ENCODE measurements at places on chromosomes 6 and 20.
A peak's percentile ranks its signal among the peaks of the same experiment; 100 is the strongest.

DNA sequence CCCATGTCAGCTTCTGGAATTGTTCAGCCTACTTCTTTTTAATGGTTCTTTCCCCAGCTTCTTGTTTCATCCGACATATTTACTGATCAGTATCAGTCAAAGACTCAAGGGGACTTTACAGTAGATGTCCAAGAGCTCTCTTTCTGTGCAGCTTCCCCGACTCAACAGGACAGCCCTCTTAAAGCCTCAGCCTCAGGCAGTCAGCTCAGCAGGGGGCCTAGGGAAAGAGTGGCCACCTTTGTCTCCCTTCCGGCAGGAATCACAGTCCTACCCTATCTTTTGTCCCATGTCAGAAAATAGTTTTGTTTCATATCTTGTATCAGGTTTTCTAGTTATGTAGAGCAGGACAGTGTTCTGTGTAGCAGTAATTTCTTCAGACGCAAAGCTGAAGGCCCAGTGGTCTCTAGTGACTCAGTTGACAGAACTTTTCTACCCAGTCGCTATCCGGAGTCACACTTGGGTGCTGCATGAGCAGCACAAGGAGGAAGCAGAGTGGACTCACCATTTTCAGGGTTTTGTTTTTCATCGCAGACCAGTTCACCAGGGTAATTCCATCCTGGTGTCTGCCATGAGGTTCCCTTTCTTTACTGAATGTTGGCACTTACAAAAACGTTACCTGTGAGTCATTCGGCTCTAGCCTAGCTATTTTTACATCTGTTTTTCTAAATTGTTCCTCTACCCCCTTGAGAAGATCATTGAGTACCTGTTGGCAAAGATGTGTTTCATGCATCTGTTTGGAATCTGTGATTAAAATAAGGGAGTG lies 47.7 kb downstream of the SPATA2 start:
- peaks cover 4% of the 10 kb centered on the region for H3K36me3 ChIP-seq
- H3K4me3 ChIP-seq = no peak overlapping the region
- H3K4me1 ChIP-seq = peaks cover 38% of the 10 kb centered on the region
- no peaks in the 10 kb centered on the region for H3K27me3 ChIP-seq
- H3K27ac ChIP-seq = peak overlapping the region; percentile 72

DNA sequence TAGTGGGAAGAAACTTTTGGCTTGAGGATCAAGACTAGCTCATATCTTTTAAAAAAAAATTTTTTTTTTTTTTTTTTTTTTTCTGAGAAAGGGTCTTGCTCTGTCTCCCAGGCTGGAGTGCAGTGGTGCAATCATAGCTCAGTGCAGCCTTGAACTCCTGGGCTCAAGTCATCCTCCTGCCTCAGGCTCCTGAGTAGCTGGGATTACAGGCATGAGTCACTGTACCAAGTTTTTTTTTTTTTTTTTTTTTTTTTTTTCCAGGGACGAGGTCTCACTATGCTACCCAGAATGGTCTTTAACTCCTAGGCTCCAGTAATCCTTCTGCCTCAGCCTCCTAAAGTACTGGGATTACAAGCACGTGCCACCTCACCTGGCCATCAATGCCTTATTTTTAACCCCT lies 27.9 kb downstream of the GCLC start:
- DNase-seq = no peak
- no peak overlapping the region for H3K27ac ChIP-seq
- no peaks in the 10 kb centered on the region for H3K27me3 ChIP-seq
- H3K4me1 ChIP-seq = peaks cover 11% of the 10 kb centered on the region
- no peak overlapping the region for H3K4me3 ChIP-seq

GRCh38 chr20:44014807-44015732 lies 100.4 kb downstream of the TOX2 start:
- H3K4me1 ChIP-seq = no peaks in the 10 kb centered on the region
- no peaks in the 10 kb centered on the region for H3K27me3 ChIP-seq
- H3K4me3 ChIP-seq = no peak overlapping the region

- no peak for DNase-seq
- no peaks in the 10 kb centered on the region for H3K27me3 ChIP-seq
- H3K4me1 ChIP-seq = peaks cover 92% of the 10 kb centered on the region
- no peak overlapping the region for H3K4me3 ChIP-seq
- no peaks in the 10 kb centered on the region for H3K36me3 ChIP-seq
Measured at GRCh38 chr20:31675828-31676608, 38.3 kb downstream of the COX4I2 start.

DNA sequence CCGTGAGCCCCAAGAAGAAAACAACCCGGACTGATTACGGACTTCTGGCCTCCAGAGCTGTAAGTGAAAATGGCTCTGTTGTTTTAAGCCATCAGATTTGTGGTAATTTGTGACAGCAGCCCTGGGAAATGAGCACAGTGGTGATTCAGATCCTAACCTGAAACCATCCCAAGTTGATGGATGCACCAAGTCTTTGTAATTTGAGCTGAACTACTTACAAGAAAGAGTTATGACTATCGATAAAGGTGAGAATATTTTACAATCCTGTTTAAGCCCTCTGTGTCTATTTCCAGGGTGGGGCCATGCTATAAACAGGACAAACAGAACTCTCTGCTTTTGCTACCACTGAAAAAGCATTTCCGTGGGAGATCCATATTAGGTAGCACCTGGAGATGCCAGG lies 19.1 kb upstream of the RIN2 start:
- no peak overlapping the region for H3K4me3 ChIP-seq
- peaks cover 15% of the 10 kb centered on the region for H3K4me1 ChIP-seq
- no peak for DNase-seq
- no peaks in the 10 kb centered on the region for H3K27me3 ChIP-seq
- no peak overlapping the region for H3K27ac ChIP-seq
- no peaks in the 10 kb centered on the region for H3K36me3 ChIP-seq

- peaks cover 11% of the 10 kb centered on the region for H3K4me1 ChIP-seq
- no peak for DNase-seq
- H3K27ac ChIP-seq = no peak overlapping the region
- H3K36me3 ChIP-seq = no peaks in the 10 kb centered on the region
Measured at GRCh38 chr20:34797012-34797995, 28.1 kb downstream of the NCOA6 start.

DNA sequence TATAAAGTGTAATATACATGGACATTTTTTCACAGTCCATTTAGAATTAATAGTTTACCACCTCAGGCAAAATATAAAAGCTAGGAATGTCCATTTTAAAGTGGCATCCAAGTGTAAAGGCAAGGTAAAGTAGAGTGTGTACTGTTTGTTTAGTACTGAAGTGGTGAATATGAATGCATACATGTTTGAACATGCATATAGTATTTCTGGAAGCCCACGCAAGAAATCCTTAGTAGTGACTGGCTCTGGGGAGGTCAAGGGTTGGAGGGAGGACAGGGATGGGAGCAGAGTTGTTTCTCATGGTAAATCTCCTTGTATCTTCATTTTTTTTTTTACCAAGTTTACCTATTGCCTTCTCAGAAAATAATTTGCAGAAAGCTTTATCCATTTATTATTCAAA lies 129.2 kb downstream of the UNC5CL start:
- no peak overlapping the region for H3K27ac ChIP-seq
- no peak overlapping the region for H3K4me3 ChIP-seq
- H3K27me3 ChIP-seq = no peaks in the 10 kb centered on the region
- no peak for DNase-seq
- peaks cover 31% of the 10 kb centered on the region for H3K4me1 ChIP-seq

- no peak for DNase-seq
- no peaks in the 10 kb centered on the region for H3K36me3 ChIP-seq
- H3K4me1 ChIP-seq = no peaks in the 10 kb centered on the region
Measured at GRCh38 chr20:49559411-49560081, 8.4 kb downstream of the PTGIS start.

DNA sequence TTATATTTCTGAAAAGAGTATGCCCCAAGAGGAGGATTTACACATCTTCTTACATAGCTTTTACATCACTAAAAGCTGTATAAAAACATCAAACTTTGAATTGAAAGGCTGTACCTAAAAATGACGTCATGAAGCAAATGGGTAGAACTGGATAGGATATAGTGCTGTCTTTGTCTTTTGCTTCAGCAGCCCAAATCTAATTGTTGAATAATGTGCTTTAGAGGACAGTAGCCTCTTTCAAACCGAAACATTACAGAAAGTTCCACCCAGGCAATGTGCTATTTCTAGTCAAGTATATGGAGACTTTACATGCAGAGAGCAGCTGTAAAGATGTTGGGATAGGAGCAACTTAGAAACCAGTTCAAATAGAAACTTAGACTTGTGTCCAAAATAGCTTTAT lies 51.9 kb downstream of the ADGRG6 start:
- no peak overlapping the region for H3K27ac ChIP-seq
- no peaks in the 10 kb centered on the region for H3K36me3 ChIP-seq
- no peak for DNase-seq
- H3K4me3 ChIP-seq = no peak overlapping the region
- H3K4me1 ChIP-seq = no peaks in the 10 kb centered on the region

- no peaks in the 10 kb centered on the region for H3K36me3 ChIP-seq
- DNase-seq = no peak
- no peak overlapping the region for H3K27ac ChIP-seq
- no peaks in the 10 kb centered on the region for H3K4me1 ChIP-seq
Measured at GRCh38 chr6:53240761-53241160, 92.1 kb upstream of the GCM1 start.

DNA sequence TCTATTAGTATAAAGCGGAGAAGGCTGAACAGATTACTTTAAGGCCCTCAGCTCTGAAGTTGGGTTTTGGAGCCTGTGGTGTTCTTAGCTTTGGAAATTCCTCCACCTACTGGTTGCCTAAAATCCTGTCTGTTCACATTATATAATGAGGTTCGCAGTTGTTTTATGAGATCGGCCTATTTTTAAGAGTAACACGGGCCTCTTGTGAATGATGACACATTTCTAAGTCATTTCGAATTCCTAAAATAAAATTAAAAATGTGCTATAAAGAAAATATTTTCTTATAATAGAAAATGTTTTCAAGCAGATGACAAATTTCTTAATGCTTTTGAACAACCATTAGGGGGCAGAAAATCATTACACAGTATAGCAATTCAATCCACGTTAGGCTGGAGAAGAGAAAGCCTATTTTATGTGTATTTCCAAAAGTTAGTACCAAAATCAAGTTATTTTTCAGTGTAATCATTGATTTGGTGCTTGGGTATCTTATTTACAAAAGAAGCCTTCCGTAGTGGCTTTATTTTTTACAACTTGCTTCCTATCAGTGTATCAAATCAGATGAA lies 15.8 kb upstream of the FAM8A1 start:
- no peaks in the 10 kb centered on the region for H3K27me3 ChIP-seq
- H3K27ac ChIP-seq = peak overlapping the region; percentile 50
- no peaks in the 10 kb centered on the region for H3K36me3 ChIP-seq
- H3K4me1 ChIP-seq = peaks cover 5% of the 10 kb centered on the region
- DNase-seq = peak; percentile 36
- no peak overlapping the region for H3K4me3 ChIP-seq

All from thyroid gland (tissue), 4 donors.